ENCODE measurements at places on chromosomes 2 and 18.

GRCh38 chr18:36501100-36501499, 203.6 kb downstream of the FHOD3 start:
- DNase-seq, result no peak

DNA sequence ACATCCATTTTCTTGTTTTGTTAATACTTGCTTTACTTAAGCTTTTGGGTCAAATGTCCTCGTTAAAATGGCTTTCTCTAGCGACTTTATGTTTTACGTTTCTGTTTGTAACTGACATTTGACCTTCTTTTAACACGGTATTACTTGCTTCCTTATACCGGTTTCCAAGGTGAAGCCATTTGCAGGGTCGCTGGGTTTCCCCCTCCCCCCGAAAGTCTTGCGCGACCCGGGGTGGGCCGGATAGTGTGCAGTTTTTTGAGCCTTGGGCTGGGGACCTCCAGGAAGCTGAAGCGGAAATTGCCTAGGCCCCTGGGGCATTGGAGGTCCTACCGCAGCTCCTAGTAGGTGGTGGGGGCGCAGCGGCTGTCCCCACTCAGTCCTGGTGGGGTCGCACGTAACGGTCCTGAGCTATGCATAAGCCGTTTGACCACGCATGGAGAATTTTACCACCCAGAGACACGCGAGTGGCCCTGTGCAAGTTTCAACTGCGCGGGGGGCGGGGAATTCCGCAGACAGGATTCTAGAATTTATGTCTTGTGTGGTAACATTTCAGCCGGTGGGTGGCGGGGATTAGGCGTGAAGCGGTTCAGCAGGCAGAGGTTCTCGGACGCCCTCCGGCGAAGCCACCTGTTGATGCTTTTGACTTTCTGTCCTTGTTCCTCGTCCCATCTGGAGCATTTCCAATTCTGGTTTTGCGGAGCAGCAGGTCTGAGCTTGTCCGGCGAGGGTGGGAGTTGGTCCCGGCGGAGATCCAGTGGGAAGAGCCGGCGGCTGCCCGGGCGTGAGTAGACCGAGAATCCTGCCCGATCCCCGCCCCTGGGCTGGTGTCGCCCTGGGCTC, 2.4 kb downstream of the CFLAR start:
- peak; percentile 82 for DNase-seq

- no peak for DNase-seq
Measured at GRCh38 chr2:149290662-149291061, 39.7 kb upstream of the LYPD6 start.

DNA sequence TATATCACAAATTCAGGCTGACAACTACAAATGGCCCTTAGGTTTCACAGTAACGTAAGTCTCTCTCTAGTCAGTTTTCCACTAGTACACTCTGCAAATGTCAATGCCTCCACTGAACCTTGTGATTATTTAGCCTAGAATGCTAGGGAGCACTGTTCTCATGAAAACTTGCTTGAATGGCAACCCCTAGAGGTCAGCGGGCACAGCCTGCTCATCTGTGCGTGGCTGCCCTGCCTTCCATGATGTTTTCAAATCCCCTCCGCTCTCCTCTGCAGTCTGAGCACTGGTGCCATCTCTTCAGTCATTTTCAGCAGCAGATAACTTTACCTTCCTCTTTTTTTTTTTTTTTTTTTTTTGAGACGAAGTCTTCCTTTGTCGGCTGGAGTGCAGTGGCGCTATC, 84.1 kb upstream of the GULP1 start:
- DNase-seq, result no peak

GRCh38 chr2:9266711-9267110, 60.1 kb downstream of the ASAP2 start:
- DNase-seq, result no peak

GRCh38 chr2:98911376-98912154, 24.5 kb downstream of the CRACDL start:
- DNase-seq, result no peak

DNA sequence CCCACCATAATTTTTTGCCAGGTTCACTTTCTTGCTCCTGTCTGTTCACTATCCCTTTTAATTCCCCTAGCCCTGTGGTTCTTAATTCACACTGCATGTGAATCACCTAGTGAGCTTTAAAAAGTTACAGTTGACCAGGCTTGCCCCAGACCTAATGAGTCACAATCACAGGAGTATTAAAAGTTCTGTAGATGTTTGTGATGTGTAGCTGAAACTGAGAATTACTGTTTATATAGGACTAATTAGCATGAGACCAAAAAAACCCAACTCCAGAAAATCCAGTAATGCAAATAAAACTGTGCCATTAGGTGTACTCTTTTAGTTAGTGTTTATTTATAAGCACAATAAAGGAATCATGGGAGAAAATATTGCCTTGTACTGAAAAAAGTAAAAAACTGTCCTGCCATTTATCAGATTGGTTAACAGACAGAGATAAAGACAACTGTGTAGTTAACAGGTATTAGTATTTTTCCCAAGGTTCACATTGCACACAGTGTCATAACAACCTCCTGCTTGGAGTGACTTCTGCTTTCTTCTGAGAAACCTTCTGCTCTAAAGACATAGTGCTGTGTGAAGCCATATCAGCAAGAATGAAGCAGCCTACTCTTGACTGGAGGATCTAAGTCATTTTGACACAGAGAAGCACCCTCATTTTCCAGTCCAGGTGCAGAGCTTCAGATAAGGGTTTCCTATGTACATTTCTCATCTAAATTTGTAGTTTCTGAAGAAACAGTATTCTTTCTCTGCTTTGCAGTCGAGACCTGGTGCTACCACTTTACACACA, 39.0 kb downstream of the VAPA start:
- no peak for DNase-seq

- DNase-seq, result no peak
Measured at GRCh38 chr18:48611203-48611602, 72.4 kb downstream of the CTIF start.

- no peak for DNase-seq
Measured at GRCh38 chr18:54193786-54194185, 30.7 kb downstream of the MBD2 start.

GRCh38 chr2:19099181-19099580, 259.2 kb downstream of the OSR1 start:
- no peak for DNase-seq

- no peak for DNase-seq
Measured at GRCh38 chr18:47790036-47790435, 140.4 kb downstream of the SMAD2 start.

DNA sequence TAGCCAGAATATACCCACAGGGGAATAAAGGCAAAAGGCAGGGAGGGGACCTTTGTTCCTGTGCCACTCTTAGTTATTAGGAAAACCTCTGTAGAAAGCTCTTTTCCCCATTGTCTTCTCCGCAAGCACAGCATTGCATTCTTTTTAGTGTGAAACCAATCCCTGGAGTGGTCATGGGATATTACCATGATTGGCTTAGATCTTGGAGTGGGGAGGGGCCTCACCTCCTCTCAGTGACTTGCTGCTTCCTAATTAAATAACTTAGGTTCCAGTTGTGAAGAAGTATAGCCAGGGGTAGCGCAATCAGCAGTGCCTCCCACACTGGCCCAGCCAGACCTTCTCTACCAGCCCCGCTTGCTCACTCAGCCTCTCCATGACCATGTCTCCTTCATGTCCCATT, 49.9 kb upstream of the AFF3 start:
- no peak for DNase-seq

- no peak for DNase-seq
Measured at GRCh38 chr18:43772907-43773306, 495.6 kb upstream of the SYT4 start.

DNA sequence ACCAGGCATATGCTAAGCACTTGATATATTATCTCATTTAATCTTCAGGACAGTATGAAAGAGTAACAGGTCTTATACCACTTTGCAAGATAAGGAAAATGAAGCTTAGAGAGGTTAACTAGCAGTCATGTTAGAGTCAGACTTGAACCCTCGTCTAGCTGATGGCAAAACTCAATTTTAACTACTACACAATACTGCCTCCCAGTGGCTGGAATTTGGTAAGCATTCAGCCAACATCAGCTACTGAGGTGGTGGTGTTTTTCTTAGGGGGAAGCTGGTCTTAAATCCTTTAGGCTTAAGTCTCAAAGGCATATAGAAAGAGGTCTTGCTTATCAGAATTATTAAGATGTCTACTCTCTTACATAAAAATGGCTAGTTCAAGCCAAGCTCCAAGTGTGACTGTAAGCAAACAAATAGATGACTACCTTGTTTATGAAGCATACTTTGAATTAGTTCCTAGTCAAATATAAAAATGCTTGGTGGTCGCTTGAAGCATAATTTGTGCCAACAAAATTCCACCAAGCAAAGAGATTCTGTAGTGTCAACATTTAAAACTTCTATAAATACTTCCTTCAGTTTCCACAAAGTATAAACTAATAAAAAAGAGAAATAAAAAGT, 325.4 kb upstream of the FIGN start:
- DNase-seq, result no peak

DNA sequence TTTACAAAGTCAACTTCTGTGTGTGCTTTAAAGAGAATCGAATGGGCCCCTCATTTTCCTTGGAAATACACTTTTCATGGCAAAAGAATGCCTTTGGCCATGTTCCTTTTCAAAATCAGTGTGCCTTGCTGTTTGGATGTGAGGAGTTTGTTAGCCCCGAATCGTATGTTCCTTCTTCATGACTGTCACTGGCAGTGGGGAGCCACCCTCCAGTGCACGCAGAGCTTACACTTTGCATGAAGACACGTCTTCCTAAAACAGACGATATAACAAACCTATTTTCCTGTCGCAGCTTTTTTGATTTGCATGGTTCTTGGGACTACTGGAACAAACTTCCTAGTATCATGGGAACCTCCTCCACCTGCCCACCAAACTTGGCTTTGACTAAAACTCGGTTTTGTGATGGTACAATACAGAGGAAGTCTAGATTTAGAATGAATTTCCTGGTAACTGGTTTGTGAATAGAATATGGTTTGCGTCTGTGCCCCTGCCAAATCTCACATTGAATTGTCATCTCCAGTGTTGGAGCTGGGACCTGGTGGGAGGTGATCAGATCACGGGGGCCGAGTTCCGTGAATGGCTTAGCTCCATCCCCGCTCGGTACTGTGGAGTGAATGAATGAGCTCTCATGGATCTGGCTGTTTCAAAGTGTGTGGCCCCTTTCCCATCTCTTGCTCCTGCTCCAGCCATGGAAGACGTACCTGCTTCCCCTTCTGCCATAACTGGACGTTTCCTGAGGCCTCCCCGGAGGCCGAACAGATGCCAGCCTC, 194.9 kb downstream of the TWIST2 start:
- no peak for DNase-seq

- DNase-seq, result no peak
Measured at GRCh38 chr2:238286551-238286950, 1.9 kb downstream of the PER2 start.

- no peak for DNase-seq
Measured at GRCh38 chr2:189203177-189203799, 23.7 kb upstream of the COL5A2 start.

DNA sequence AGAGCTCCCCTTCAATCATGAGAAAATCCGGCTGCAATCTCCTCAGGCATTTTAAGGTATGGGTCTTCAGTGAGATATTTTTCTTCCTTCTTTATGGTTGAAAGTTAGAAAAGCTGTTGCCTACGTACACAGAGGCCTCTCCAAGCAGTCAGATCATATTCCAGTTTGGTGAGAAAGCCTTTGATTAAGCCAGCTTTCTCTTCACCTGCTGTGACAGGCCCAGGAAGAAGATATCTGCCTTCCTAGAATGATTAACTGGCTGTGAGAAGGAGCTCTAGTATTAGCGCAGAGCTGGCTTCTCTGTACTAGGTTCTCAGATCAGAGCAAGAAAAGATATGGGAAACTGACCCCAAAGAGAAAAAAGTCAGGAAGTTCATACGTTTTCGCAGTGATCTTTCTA, 585.0 kb upstream of the CHAC2 start:
- DNase-seq, result no peak
